Right ventricle myocardium inferior (tissue), 1 donor: ENCODE measurements at places on chromosomes 13 and 19.

DNA sequence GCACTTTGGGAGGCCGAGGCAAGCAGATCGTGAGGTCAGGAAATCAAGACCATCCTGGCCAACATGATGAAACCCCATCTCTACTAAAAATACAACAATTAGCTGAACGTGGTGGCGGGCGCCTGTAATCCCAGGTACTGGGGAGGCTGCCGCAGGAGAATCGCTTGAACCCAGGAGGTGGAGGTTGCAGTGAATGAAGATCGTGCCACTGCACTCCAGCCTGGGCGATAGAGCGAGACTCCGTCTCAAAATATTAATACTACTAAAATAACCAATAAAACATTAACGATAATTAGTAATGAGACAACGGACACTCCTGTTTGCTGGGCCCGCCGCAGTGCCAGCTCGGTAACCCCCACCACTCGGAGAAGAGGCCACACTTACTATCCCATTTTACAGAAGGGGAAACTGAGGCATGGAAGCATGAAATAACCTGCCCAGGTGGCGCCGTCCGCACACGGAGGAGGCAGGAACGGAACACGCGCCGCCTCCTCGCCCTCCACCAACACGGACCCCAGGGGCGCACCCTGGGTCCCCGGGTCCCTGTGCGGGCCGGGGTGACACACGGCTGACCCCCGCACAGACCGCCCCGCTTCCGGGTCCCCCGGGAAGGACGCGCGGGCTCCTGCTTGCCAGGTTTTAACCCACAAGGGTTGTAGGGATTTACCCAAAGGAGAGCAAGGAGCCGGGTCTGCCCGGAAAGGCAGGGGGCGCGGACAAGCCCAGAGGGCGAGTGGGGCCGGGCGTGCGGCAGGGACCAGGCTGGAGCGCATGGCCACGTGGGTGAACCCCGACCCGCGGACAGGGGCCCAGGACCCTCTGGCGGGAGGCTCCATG lies 1.6 kb downstream of the R3HDM4 start:
- DNase-seq: no peak

GRCh38 chr13:110282316-110282841 lies 24.6 kb downstream of the COL4A1 start:
- no peak for DNase-seq

- no peak for DNase-seq
Measured at GRCh38 chr19:41895745-41896580, 13.0 kb downstream of the ARHGEF1 start.

DNA sequence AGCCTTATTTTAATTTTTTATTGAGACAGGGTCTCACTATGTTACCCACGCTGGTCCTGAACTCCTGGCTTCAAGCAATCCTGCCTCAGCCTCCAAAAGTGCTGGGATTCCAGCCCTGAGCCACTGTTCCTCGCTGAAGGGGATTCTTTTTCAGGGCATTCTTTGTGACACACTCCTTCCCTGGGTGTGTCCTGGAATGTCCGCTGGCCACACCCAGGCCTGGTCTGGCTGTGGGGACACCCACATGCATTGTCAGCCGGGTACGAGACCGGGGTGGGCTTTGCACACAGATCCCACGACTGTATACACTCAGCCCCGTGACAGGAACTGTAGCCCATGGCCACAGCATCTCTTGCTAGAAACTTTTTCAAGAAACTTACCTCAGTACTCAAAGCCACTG lies 34.4 kb upstream of the GATAD2A start:
- DNase-seq: peak; percentile 32

DNA sequence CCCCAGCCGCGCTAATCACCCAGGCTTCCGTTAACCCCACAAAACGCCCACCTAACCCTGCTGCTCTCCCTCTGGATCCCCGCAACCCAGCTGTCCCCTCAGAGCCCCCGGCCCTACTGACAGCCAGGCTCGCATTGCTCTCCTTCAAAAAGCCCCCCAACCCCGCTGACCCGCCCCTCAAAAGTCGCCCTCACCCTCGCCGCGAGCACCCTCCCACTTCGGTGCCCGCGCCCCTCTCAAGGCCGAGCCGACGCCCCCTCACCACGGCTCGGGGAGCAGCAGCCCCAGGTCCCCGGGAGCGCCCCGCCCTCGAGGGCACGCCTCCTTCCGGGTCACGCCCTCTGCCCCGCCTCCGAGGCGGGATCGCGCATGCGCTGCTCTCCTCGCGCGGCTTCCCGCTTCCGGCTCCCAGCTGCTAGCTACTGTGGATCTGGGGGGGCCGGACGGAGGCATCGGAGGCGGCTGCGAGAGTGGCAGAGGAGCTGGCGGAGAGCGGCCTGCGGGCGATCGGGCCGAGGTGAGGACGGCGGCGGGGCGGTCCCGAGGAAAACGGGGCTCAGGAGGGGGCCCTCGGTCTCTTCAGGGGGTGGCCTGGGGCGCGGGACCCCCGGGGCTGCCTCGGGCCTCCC lies 46.1 kb downstream of the ARHGEF18 start:
- peak; percentile 92 for DNase-seq

- no peak for DNase-seq
Measured at GRCh38 chr13:39494006-39494405, 109.0 kb downstream of the LHFPL6 start.

DNA sequence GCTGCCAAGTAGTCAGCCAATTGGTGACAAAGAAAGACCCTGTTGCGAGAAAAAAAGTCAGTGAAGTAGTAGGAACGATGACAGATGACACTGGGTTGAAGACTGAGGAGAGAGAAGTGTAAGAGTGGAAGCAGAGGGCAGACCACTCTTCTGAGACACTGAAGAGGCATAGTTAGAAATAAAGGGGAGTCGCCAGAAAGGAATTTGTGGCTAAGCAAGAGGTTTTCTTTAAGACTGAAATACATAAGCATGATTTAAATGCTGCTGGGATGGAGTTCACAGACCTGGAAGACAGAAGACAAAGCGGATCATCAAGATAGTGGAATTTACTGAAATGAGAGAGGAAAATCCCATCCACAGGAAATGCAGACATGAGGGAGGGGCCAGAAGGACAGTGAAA lies 56.2 kb upstream of the USPL1 start:
- no peak for DNase-seq

DNA sequence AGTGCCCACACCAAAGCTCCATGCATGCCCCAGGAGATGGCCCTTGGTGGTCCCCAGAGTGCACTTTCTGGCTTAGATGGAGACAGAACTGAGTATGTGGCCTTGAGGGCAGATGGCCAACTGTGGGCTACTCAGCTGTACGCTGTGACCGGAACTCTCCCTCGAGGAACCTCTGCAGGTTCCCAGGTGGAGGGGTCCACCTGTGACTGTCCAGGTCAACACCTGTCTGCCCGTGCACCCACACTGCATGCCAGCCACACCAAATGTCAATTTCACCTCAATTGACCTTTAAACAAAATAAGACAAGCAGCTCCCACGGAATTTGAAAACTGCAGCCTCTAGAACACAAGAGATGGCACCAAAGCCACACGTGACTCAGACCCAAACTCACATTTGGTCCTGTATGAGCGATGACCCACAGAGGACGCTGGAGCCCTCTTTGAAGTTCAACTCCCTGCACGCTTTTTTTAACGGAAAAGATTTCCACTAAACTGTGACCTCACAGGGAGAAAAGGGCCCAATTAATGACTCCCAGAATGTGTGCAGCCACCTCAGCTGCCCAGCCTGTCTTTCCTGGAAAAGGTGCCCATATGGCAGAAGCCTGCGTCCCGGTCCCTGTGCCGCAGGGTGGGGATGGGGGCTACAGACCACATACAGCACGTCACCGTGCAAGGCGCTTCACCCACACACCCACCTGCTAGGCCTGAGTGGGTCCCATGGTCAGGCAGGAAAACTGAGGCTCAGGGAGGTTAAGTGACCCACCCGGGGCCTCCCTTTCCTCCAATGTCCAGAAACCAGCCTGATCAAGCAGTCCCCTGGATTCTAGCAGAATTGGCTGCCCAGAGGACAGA lies 47.7 kb downstream of the KLF2 start:
- no peak for DNase-seq

DNA sequence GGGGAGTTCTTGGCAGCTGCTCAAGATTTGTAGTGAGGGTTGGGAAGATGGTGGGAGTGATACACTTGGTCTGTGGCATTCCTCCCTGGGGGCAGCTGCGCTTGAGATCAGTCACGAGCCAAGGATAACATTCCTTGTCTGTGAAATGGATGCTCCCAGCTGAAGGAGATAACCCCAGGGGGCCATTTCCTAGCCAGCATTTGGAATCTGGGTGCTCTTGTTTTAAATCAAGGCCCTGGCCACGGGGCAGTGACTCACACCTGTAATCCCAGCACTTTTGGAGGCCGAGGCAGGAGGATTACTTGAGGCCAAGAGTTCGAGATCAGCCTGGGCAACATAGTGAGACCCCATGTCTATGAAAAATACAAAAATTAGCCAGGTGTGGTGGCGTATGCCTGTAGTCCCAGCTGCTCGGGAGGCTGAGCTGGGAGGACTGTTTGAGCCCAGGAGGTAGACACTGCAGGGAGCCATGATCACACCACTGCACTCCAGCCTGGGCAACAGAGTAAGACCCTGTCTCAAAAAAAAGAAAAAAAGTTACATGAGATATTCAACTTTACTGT lies 4.6 kb downstream of the PKN1 start:
- no peak for DNase-seq

DNA sequence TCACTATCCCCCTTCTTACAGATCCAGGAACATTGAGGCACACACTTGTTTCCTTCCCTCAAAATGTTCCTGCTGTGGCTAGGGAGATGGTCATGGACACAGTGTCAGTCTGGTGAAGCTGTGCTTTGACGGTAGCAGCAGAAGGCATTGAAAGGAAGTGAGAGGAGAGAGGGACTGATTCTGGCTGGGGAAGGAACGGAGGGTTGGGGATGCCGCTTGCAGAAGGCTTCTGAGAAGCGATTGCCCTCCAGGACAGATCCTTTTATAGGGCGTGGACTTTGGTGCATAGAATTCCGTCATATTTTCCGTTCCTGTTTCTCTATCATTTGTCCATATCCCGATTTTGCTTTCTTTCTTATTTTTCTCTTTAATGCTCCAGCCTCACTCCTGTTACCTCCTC lies 14.1 kb upstream of the MYH14 start:
- DNase-seq: no peak

GRCh38 chr13:41232578-41233480 lies 30.5 kb downstream of the MTRF1 start:
- DNase-seq: no peak

DNA sequence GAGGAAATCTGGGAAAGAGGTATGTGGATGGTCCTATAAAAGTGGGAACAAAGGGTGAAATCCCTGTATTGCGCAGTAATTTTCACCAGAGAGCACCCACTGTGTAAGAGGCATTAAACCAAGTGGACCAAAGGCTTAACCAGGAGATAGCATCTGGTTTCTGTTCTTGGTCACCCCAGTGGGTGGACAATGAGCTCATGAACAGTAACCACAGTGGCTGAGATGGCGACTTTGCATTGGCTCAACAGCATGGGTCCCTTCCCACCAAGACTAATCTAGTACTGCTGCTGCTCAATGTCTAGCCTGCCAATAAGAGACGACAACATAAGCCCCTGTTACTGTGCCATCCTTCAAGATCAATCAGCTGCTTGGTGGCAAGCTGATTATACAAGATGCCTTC lies 36.6 kb downstream of the CCDC169 start:
- no peak for DNase-seq

- no peak for DNase-seq
Measured at GRCh38 chr19:35560677-35561076, 2.8 kb downstream of the ATP4A start.

DNA sequence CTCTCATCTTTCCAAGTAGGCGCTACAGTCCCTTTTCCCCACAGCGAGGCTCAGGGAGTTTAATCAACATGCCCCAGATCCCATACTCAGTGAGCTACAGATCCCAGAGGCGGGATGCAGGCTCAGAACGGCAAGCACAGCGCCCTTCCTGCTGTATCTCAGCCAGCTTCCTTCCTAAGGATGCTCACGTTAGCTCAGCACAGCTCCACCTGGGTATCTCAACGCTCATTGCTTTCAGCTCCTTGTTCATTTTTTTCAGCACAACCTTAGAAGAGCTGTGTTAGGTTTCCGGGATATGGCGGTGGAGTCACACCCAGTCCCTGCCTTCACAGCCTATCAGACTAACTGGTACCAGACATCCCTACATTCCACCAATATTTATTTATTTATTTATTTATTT lies 3.1 kb upstream of the MEGF8 start:
- no peak for DNase-seq

DNA sequence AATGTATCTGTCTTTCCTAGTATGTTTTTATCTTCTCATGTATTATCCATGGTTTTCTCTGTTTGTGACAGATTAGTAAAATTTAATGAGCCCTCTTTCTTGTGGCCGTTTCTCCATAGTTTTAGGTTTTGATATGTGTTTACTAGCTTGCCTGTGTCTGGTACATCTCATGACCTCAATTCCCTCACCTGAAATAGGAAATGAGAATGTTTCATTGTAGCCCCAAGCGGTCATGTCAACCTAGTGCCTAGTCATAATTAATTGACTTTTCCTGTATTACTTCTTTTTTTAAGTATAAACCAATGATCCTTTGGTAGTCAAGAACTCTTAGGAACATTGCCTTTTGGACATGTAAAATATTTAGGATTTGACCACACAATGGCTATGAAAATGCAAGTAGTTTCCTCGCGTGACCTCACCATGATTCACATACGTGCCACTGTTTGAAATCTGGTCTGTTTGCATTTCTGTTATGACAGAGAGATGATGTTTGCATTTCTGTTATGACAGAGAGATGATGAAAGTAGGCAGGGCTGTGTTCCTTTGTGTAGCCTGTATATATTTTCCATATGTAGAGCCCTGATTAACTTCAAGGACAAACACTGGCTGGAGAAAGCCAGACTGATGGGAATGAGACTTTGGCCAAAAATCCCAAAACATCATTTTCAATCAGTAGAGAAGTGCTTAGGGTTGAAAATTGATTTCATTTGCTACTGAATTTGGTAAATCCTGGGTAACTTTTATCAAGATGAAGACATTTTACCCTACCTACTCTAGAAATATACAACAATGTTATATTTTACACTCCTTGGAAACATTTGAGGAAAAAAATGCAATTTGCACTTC lies 104.8 kb downstream of the TNFRSF19 start:
- no peak for DNase-seq

- DNase-seq: no peak
Measured at GRCh38 chr13:27355894-27356293, 68.5 kb upstream of the GTF3A start.

DNA sequence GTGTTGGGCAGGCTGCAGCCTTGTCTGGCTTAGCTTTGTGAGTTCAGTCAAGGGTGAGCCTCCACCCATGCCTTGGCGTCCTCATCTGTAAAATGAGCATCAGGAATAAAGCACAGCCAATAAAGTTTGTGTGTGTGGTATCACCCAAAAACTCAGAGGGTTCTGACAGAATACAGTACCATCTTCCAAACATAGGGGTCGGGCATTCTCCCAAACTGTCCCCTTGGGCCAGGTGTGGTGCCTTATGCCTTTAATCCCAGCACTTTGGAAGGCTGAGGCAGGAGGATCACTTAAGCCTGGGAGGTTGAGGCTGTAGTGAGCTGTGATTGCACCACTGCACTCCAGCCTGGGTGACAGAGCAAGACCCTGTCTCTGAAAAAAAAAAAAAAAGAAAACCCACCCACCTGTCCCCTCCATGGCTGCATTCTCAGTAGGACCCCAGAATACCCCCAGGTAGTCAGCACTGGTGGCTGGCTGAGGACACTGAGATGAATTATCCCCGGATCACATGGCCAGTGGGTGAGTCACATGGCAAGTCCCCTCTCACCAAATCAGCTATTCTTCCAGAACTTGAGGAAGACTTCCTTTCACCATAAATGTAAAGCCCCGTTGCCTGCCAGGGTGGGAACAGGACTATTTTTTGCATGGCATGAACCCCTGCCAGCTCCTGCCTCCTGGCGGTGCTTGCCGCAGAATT lies 18.6 kb downstream of the POP4 start:
- no peak for DNase-seq

- peak; percentile 63 for DNase-seq
Measured at GRCh38 chr19:40611096-40611495, 9.9 kb downstream of the LTBP4 start.

GRCh38 chr19:28972058-28972852 lies 240.7 kb downstream of the UQCRFS1 start:
- DNase-seq: no peak
